Activated T-cell treated with anti-CD3 and anti-CD28 coated beads for 24 hours (primary cell): ENCODE measurements at places on chromosomes 16 and 17.

DNA sequence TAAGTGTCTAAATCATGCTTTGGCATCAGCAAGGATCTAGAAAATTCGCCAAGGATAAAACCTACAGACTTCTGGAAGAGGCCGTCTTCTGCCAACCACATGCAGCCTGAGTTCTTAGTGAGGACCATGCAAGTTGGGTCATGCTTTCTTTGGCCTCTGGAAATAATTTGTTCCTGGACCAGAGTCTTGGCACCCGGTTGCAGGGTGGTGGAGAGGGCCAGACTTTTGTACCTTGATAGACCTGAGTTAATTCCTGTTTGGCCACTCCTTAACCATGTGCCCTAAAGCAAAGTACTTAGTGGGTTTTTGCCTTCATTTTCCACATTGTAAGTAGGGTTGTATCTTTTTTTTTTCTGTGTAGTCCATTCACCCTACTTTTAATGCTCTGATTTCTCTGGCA lies 283.4 kb upstream of the IRX5 start:
- no peak for DNase-seq

DNA sequence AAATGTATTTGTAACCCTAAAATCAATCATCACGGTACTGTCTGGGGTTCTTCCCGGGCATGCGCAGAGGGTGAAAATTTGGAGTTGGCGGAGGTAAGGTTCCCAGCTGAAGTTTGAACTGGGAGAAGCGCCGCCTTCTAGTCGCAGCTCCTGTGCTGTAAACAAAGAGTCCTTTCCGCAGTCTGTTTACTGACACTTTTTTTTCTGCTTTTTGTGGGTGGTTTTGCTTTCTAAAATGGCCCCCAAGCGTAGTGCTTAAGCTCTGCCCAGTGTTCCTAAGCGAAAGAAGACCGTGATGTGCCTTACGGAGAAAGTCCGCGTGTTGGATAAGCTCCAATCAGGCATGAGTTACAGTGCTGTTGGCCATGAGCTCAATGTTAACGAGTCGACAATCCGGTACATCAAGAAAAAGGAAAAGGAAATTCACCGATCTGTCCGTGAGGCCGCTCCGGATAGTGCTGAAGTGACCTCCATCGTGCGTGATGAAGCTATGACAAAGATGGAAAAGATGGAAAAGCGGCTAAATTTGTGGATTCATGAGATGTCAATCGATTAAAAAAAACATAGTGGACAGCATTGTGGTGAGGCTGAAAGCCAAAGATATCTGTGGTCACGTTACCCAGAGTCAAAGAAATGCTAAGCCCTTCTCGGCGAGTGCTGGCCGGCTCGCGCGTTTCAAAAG lies 570 bp upstream of the CFDP1 start:
- no peak for DNase-seq

GRCh38 chr16:87583453-87584131 lies 18.7 kb upstream of the JPH3 start:
- DNase-seq, result no peak

GRCh38 chr16:64225696-64226095 lies 896.2 kb downstream of the CDH11 start:
- no peak for DNase-seq

DNA sequence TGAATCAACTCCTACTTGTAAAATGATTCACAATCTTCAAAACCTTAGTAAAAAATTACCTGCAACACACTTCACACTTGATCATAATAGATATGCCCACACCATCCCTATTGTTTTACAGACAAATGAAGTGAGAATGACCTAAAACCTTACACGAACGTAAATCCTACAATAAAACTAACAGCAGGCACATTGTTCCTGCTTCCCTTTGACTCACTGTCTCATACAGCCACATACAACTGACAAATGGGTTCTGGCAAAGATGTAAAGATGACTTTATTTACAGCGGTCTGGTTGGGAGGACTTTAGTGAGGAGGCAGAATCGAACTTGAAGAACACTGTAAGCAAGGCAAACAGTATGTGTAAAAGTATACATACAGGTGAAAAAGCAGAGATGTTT lies 188.7 kb downstream of the MYO1D start:
- DNase-seq, result no peak

DNA sequence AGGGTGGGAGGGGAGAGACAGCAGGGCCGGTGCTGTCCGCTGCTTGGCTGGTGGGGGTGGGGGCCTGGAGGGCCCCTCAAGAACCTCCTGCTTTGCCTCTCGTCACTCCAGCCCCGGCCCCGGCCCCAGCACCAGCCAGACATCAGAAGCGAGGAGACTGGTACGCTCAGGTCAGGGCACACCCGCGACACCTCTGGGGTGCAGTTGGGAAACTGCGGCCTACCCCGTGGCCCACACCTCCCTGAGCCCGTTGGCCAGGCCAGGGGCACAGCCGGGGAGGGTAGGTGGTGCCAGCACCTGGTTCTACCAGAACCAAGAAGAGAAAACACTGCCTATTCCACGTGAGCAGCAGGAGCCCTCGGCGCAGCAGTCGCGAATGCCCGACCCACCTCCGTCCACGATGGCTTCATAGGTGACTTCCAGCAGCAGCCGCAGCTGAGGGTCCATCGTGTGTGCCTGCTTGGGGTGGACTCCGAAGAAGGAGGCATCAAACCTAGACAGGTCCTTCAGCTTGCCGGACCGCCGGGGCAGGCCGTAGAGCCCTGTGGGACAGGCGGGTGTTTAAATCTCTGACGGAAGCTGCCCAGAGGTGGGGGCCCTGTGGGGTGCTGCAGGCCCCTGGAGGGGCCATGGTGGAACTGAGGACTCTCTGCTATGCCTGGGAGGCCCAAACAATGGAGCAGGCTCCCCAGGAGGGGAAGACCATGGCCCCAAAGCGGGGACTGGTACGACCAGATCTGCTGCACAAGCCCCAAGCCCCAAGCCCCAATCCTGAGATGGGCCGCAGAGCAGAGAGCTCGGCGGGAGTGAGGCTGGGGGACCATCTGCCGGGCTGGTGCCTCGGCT lies 2.9 kb downstream of the FASN start:
- no peak for DNase-seq

GRCh38 chr16:47886631-47887415 lies 269.0 kb downstream of the ABCC12 start:
- no peak for DNase-seq

DNA sequence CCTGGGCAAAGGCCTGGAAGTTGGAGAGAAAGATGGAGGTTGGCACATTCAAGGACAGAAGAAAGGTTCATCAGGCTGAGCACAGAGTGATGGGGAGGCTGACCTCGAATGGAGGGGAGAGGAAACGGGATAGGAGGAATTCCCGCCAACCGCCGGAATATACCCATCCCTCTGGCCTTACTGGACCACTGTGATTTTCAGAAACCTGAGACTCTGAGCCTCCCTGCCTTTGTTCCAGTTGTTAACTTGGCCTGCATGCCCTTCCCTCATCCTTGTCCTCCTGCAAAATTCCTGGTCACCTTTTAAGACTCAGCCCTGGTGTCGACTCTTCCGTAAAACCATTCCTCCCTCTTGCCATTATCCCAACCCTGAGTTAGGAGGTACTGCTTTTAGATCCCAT lies 107.6 kb downstream of the VAT1L start:
- no peak for DNase-seq

GRCh38 chr16:16861546-16861945 lies 482.6 kb downstream of the NPIPA7 start:
- peak; percentile 34 for DNase-seq

DNA sequence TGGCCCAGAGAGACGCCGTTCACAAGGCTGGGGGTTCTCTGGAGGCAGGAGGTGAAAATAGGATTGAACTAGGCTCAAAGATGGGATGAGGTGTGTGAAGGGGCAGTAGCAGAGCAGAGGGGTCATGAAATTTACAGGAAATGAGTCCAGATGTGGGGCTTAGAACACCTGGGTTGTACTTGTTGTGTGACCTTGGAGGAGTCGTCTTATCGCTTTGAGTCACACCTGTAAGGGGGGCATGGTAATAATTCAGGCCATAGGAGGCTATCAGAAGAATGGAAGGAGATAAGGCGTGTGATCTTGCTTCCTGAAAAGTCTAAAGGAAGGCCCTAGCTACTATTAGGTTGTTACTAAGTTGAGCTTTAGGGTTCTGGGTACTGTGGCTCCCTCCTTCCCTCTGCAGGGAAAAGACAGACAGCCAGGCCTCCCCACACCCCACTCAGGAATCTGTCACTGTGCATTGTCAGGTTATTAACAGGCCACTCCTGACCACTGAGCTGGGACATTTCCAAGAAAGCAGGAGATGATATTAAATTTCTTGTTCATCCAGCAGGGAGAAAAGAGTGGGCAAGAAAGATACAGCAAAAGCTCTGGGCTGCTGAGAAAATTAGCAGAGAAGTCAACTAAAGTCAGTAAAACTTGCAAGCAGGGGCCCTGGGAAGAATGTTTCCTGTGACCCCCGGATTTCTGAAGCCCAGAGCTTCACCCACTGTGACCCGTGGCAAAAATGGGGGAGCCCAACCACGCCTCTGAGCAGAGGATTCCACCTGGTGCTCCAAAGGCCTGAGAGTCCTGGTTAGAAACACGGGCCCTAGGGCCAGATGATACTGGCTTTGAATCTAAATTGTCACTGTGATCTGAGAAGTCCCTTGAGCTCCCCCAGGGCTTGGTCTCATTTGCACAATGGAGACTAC lies 6.0 kb upstream of the CDC42EP4 start:
- DNase-seq, result no peak

DNA sequence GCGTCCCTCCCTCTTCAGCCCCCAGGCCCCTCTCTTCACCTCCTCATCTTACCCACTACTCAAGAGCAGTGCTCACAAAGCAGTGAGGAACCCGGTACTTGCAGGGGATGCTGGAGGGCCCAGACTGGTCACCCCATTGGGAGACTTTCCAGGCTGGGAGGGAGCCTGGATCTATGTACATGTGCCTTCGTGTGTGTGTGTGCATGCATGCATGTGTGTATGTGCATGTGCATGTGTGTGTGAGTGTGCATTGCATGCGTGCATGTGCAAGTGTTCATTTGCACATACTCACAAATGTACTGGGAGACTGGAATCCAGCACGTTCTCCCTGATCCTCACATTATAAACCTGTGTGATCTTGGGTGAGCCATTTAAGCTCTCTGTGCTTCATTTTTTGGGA lies 696.0 kb upstream of the EEF2KMT start:
- no peak for DNase-seq

DNA sequence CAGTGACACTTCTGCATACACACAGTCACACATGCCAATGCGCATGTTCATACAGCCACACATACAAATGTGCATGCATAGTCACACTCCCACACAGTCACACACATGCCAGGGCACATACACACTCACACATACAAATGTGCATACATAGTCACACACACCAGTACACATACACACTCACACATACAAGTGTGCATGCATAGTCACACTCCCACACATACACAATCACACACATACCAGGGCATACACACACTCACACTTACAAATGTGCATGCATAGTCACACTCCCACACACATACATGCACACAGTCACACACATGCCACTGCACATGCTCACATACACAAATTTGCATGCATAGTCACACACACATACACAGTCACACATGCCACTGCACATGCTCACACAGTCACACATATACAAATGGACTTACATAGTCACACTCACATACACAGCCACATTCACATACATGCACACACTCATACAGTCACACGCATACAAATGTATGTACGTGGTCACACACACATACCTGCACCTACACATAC lies 84.2 kb downstream of the SOCS1 start:
- DNase-seq, result no peak

DNA sequence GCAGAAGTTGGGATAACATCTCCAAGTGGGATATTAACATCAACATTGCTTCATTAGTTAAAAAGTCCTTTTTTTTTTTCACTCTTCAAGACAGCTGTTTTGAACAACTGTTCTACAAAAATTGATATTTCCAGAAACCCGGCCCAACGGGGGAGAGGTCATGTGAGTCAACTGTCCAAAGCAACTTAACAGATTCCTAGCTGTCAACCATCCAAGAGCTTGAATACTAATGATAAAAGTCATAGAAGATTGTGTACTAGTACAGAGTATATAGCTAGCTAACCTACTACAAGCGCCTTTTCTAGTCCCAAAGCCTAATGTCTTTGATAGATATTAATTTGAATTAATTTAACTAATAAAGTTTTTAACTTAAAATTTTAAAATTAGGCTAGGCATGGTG lies 172.0 kb downstream of the CYB561 start:
- no peak for DNase-seq

GRCh38 chr16:89906140-89907025 lies 12.3 kb upstream of the MC1R start:
- DNase-seq, result no peak

GRCh38 chr17:7631398-7632380 lies 1.8 kb downstream of the SHBG start:
- DNase-seq, result no peak

DNA sequence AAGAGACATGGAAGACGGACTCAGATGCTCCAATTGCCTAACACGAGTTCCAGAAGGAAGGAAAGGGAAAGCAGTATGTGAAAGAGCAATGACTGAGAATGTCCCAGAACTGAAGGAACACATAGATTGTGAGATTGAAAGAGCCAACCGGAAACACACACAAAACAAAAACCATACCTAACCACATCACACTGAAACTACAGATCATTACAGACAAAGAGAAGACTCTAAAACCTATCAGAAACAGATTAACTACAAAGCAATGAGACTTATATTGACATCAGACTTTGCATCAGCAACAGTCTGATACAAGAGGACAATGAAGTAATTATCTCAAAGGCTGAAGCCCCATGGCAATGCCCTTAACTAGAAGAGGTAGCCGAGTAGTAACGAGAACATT lies 45.6 kb upstream of the CLEC18B start:
- no peak for DNase-seq

- DNase-seq, result no peak
Measured at GRCh38 chr17:59848778-59849177, 44.0 kb downstream of the TUBD1 start.

- no peak for DNase-seq
Measured at GRCh38 chr17:65532101-65532890, 29.2 kb downstream of the AXIN2 start.

DNA sequence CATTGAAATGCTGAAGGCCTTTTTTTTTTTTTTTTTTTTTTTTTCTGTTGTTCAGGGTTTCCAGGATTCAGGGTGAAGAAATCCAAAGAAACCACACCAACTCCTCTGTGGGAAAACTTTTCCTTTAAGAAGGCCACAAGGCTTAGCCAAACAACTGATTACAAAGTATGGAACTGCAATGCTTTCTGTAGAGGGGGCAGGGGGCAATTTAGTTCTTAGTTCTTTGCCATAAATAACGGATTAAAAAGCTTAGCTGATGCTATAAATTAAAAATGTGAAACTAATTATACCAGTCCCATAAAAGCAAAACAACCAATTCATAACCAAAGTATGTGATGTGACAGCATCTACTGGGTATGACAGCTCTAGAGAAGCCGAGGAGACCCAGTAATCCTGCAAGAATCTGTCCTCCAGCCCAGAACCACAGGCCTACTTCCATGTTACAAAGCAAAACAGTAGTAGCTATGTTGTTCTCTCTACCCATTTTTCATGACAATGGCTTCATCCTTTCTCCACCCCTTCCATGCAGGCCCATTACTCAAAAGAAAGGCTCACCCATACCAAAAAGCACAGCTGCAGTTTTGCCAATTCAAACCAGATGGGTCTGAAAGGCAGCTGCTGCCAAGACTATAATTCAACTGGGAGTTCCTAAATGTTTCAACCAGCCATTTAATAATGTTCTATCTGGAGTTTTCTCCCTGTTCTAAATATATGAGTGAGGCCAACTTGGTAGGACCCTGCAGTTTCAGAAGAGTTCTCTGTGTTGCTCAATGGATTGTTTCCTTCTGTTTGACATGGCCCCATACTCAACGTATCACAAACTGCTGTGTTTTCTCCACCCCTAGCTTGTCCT lies 167.1 kb upstream of the ZFHX3 start:
- DNase-seq, result no peak

GRCh38 chr16:83661656-83662055 lies 146.1 kb upstream of the HSBP1 start:
- DNase-seq, result no peak
